ENCODE measurements at places on chromosomes 7 and 10.
A peak's percentile ranks its signal among the peaks of the same experiment; 100 is the strongest.

DNA sequence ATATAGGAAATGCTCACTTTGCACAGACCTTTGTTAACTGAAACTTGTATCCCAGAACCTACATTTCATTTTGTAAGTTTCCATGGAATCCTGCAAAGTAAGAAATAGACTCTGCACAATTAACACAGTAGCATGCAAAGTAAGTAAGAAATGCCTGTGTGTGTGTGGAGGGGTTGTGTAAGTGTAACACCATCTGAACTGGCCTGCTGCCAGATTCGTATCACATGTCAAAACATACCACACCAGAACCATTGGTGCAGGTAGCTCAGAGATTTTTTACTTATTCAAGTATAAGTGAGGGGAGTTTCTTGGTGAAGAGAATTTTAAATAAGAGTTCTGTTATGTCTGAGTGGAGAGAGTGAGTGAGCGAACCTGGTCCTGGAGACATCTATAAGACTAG lies 17.9 kb upstream of the DDX21 start:
- H3K27me3 ChIP-seq: no peaks in the 10 kb centered on the region
- H3K4me3 ChIP-seq: no peak overlapping the region
- no peak overlapping the region for H3K27ac ChIP-seq
- H3K36me3 ChIP-seq: peaks cover 45% of the 10 kb centered on the region
- no peak for DNase-seq
- H3K4me1 ChIP-seq: no peaks in the 10 kb centered on the region

- no peaks in the 10 kb centered on the region for H3K36me3 ChIP-seq
- H3K27me3 ChIP-seq: no peaks in the 10 kb centered on the region
- no peak for DNase-seq
- no peaks in the 10 kb centered on the region for H3K4me1 ChIP-seq
- no peak overlapping the region for H3K27ac ChIP-seq
- no peak overlapping the region for H3K4me3 ChIP-seq
Measured at GRCh38 chr10:50585921-50586739, 37.6 kb downstream of the SGMS1 start.

DNA sequence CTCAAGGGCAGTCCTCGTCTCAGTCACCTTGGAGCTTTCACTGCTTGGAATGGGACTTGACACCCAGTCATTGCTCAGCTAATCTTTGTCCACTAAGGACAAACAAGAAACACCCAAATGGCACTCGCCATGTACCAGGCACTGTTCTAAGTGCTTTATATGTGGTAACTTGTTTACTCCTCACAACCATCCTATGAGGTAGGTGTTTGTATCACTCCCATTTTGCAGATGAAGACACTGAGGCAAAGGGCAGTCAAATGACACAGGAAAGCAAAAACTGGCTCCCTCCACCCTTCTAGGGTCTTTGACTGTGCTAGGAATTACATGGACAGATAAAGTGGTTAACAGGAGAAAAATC lies 24.7 kb downstream of the DNAJB12 start:
- H3K36me3 ChIP-seq: peaks cover 3% of the 10 kb centered on the region
- peak overlapping the region; percentile 61 for H3K4me3 ChIP-seq
- peak overlapping the region; percentile 98 for H3K27ac ChIP-seq
- H3K27me3 ChIP-seq: no peaks in the 10 kb centered on the region

- no peak overlapping the region for H3K27ac ChIP-seq
- H3K36me3 ChIP-seq: peaks cover 30% of the 10 kb centered on the region
- H3K4me3 ChIP-seq: no peak overlapping the region
- H3K4me1 ChIP-seq: peaks cover 15% of the 10 kb centered on the region
- no peaks in the 10 kb centered on the region for H3K27me3 ChIP-seq
Measured at GRCh38 chr10:112052166-112052565, 131.4 kb downstream of the GPAM start.

DNA sequence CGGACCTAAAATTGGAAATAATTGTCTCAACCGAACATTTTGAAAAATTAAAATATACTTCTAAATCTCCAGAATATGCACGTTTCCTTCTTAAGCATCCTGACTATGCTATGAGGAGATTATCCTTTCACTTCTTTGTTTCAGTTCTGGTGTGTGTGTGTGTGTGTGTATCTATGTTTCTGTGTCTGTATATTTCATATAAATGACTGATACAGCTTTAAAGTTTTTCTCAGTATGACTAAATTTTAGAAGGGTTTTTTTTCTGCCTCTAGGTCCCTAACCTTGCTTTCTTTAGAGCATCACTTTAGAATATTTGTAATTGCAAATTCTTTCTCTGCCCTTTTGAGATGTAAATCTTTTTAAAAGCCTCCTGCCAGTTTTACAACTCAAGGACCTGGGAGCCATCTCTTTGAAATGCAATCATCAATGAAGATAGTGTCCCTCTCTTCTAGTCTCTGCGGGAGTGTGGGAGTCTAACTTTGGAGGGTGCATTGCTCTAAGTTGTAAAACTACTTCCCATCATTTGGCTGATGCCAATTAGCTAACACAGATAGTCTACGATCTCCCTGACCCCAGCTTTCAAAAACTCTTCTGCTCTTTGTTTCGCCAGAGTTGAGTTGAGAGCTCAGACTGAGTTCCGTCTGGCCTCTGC lies 782.0 kb upstream of the ZWINT start:
- H3K27me3 ChIP-seq: no peaks in the 10 kb centered on the region
- no peaks in the 10 kb centered on the region for H3K36me3 ChIP-seq
- H3K27ac ChIP-seq: no peak overlapping the region
- H3K4me3 ChIP-seq: no peak overlapping the region

GRCh38 chr10:127374901-127375300 lies 174.2 kb upstream of the NPS start:
- H3K4me3 ChIP-seq: no peak overlapping the region
- no peak overlapping the region for H3K27ac ChIP-seq
- H3K27me3 ChIP-seq: no peaks in the 10 kb centered on the region
- H3K36me3 ChIP-seq: no peaks in the 10 kb centered on the region
- H3K4me1 ChIP-seq: no peaks in the 10 kb centered on the region
- DNase-seq: no peak

DNA sequence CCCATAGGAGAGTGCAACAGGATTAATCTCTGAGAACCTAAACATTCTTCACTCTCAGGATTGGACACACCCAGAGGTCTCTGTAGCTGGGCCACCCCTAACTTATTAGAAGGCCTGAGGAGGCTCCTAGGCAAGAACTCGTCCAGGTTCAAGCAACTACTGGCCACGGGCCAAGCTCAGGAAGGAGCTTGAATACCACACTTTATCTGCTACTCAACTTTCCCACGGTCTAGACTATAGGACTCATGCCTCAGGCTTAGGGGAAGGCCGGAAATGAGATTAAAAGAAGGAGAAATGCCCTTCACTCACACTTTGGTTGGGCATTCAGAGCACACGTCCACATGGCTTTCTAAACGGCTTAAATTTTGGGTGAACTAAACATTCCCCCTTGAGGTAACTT lies 142.8 kb upstream of the PHYHIPL start:
- H3K27ac ChIP-seq: no peak overlapping the region
- no peak for DNase-seq
- H3K27me3 ChIP-seq: no peaks in the 10 kb centered on the region
- peaks cover 4% of the 10 kb centered on the region for H3K4me1 ChIP-seq
- no peak overlapping the region for H3K4me3 ChIP-seq

Measured in Karpas-422 (cell line).